ENCODE measurements at places on chromosomes 13 and 19. TPM values are rescaled to one million over a fixed set of nuclear protein-coding genes. Genes with fewer than 3 reads are reported as not detected.

ESD gene
- total RNA-seq, result 102 TPM

COL4A2 gene
- 1,403 TPM for total RNA-seq

ZNF433 gene
- 1.4 TPM for total RNA-seq

OR7G2 gene
- not detected for total RNA-seq

HIF3A gene
- total RNA-seq, result 5.6 TPM

KLK5 gene
- total RNA-seq, result not detected

NAPSA gene
- under 0.01 TPM for total RNA-seq

ZNF878 gene
- 0.11 TPM for total RNA-seq

PCDH20 gene
- total RNA-seq, result not detected

NCAN gene
- total RNA-seq, result not detected

CEACAM7 gene
- 1.9 TPM for total RNA-seq

CCNE1 gene
- total RNA-seq, result 1.1 TPM

MEF2B gene
- not detected for total RNA-seq

C19orf47 gene
- 6.1 TPM for total RNA-seq

MCF2L gene
- 11.5 TPM for total RNA-seq

CADM4 gene
- total RNA-seq, result 9.4 TPM

CGB3 gene
- total RNA-seq, result not detected

VSTM1 gene
- total RNA-seq, result not detected

TNPO2 gene
- 18.7 TPM for total RNA-seq

AMH gene
- 1.3 TPM for total RNA-seq

GPI gene
- 104 TPM for total RNA-seq

HAUS5 gene
- total RNA-seq, result 3.3 TPM

DIAPH3 gene
- 3.2 TPM for total RNA-seq

CGB1 gene
- not detected for total RNA-seq

NLRP4 gene
- total RNA-seq, result not detected

Data from dermis lymphatic vessel endothelial cell (primary cell).